ENCODE measurements at places on chromosomes 11 and 22.
A peak's percentile ranks its signal among the peaks of the same experiment; 100 is the strongest.

DNA sequence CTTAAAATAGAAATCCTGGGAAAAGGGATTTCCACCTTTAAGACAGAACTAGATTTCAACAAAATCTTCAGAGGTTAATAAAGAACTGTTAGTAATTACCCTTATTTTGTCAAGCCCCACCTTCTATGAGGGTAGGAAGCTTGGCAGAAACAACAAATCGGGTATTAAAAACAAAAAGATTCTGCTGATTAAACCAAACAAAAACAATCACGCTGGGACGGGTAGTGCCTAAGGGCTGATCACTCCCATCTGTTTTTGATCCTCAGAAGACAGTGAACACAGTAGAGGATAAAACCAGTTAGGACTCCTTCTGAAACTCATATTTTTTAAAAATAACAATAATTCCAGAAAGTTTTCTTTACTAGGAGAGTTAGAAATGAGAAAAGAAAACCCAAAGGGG lies 441.3 kb upstream of the API5 start:
- no peak for DNase-seq

DNA sequence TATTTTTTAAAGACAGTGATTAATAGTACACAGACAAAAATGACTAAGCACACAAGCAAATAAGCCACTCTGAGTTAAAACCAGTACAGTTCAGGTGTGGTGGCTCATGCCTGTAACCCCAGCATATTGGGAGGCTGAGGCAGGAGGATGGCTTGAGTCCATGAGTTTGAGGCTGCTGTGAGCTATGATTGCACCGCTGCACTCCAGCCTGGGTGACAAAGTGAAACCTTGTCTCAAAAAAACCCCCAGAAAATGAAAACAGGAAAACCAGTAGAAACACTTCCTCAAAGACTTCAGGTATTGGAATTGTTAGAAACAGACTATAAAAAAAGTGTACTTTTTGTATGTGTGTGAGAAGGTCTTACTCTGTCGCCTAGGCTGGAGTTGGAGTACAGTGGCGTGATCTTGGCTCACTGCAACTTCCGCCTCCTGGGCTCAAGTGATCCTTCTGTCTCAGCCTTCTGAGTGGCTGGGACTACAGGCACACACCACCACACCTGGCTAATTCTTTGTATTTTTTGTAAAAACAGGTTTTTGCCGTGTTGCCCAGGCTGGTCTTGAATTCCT lies 33.0 kb downstream of the PPP6R2 start:
- DNase-seq: no peak

DNA sequence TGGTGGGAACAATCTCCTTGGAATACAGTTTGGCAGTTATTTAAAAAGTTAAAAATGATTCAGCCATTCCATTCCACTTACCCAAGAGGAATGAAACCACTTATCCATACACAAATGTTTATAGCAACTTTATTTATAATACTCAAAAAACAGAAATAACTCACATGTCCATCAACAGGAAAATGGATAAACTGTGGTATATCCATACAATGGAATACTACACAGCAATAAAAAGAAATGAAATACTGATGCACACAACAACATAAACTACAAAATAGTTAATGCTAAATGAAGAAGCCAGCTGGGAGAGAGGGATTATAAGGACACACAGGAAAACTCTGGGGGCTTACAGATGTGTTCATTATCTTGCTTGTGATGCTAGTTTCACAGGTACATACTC lies 64.7 kb downstream of the FCHSD2 start:
- DNase-seq: no peak

GRCh38 chr11:77589181-77589520 lies 602 bp upstream of the AQP11 start:
- no peak for DNase-seq

- no peak for DNase-seq
Observed at GRCh38 chr11:68498903-68499883, 38.6 kb downstream of the PPP6R3 start.

GRCh38 chr11:42951266-42951665 lies 360.5 kb upstream of the API5 start:
- DNase-seq: no peak

DNA sequence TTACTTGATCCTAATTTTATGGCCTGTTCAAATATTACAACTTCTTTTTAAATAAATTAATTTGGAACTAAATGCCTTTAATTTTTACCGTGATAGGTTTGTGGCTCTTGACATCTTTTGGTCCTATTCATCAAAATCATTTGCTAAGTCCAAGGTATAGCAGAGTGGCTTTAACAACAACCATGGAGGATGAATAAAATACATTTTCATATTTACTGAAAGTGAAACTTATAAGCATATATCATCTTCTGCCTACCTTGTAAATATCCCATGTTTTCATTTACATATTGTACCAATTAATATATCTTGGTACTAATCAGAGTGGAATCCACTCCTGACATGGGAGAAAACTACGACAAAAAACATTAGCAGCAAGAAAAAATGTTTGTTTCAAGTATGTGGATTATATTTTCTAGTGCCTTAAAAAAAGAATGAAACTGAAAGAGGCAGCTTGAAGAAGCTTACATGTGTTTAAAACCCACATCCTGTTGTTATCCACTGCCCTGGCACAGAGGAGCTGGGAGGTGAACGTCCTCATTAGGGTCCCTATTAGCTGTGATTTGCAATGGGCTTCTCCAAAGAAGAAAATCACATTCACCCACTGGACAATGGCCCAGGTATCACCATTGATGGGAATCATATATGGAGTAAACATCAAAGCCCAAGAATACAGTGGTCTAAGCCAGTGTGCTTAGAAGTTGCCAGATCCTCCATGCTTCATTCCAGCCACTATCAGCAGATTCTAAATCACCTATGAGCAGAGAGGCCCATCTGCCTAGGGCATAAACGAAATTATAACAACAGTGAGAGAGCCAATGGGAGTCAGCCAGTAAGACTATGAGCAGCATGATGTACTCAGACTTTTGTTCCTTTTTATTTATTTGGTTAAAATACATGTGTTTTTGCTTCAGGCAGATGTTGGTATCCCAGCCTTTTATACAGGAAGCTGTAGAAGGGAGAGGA lies 84.7 kb downstream of the MAML2 start:
- peak; percentile 90 for DNase-seq

DNA sequence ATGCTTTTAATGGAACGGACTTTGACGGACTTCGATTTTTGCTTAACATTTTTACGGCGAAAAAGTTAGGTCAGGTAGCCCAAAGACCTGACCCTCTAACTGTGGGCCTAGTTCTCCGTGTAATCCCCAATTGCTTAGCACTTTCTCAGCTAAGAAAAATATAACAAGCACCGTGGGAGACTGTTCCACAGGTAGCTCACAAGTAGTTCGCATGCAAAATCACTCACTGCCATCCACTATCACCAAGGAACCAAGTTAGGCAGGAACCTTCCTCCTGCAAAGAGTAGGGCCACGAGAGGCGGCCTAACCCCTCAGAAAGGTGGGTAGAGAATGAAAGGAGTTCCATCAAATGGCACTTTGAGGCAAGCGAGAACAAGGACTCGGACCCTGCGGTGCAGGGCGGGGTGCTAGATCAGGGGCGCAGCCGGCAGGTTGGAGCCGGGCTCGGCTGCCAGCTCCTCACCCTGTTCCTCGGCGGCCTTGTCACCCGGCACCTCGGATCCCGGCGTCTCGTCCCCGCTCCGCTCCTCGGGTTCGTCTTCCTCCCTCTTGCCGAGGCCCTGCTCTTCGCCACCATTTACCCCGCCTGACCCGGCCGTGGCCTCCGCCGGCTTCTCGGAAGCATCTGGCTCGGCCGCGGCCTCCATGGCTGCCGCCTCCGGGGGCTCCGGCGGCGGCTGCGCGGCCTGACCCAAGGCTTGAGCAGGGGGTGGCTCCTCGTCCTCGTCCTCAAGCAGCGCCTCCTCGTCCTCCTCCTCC lies 922 bp downstream of the HNRNPUL2 start:
- DNase-seq: no peak

- no peak for DNase-seq
Observed at GRCh38 chr22:48566741-48567140, 1260.9 kb downstream of the BRD1 start.

GRCh38 chr11:63683133-63683991 lies 2.1 kb downstream of the RTN3 start:
- no peak for DNase-seq

- no peak for DNase-seq
Observed at GRCh38 chr22:47849576-47849975, 1087.1 kb downstream of the TBC1D22A start.

- peak; percentile 60 for DNase-seq
Observed at GRCh38 chr11:64331569-64332371, 8.2 kb upstream of the CCDC88B start.

DNA sequence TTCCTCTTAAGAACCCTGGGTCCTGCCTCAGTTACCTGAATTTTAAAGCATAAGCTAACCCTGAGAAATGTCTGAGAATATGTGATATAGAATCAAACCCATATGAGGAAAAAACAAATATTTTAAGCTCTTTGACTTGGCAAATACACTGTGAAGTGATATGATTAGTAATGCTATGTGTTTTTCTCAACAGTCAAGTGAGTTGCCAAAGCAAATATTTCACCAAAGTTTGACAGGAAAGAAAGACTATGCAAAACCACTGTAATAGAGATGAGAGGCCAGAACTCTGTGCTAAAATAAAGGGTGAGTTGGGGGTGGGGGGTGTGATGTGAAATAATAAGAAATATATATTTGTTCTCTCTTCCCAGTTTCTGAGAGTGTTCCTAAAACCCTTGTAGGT lies 613.5 kb upstream of the CCDC179 start:
- DNase-seq: no peak

GRCh38 chr11:113204280-113204679 lies 110.1 kb upstream of the TTC12 start:
- no peak for DNase-seq

- no peak for DNase-seq
Observed at GRCh38 chr11:112459001-112459400, 198.3 kb upstream of the PLET1 start.

- no peak for DNase-seq
Observed at GRCh38 chr11:74784234-74784633, 35.6 kb downstream of the RNF169 start.

GRCh38 chr11:117669062-117669461 lies 128.0 kb downstream of the DSCAML1 start:
- no peak for DNase-seq

DNA sequence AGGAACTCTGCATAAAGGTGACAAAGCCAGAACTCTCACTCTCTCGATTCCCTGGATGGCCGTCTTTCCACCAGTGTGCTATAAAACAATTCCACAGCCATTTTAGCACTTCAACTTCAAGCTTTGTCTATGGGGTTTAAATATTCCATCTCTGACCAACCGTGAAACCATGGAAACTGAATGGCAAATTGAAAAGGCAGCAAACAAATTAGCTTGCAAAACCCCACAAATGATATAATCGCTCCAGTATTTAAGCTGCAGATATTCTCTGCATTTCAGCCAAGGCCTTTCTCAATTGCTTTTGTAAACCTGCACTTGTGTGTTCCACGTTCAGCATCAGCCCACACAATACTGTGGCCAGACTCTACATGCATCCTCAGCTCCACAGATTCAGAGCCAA lies 131.7 kb upstream of the ISX start:
- no peak for DNase-seq

DNA sequence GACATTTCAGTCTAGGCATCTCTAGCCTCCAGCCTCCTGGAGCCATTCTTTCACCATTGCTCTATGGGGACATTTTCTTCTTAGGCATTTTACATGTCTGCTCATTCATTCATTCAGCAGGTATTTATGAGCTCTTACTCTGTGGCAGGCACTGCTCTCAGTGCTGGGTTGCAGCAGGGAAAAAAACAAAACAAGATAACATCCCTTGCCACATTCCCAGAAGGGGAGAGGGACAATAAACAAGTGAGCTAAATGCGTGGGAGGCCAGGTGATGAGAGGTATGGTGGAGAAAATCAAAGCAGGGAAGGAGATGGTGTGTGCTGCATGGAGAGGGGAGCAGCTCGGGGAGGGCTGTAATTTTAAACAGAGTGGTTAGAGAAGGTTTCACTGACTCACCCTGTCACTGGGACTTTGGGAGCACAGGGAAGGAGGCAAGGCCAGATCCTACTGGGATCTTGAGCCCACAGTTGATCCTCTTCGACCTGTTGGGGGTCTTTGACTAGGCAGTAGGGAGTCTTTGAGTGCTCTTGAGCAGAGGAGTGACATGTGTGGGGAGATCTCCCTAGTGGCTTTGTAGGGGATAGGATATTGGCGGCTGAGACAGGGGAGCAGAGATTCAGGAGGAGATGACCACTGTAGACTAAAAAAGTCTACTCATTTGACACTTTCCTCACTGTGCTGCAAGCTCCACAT lies 17.0 kb downstream of the MICAL2 start:
- DNase-seq: no peak

DNA sequence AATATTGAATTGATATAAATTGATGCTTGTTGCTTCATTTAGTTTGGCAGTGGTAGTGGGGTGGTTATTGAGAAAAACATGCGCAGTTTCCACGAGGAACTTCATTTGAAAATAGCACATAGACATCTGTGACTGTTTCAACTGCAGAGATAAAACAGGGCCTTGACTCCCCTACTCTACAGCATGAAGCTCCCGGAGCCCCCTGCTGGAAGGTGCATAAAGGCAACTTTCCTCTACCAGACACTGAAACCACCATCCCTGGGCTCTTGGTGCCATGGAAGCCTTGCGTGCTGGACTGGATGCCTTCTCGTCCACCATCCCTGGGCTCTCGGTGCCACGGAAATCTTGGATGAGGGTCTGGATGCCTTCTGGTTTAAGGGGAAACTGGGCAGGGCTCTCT lies 195.9 kb downstream of the CSNK2A3 start:
- DNase-seq: peak; percentile 58

DNA sequence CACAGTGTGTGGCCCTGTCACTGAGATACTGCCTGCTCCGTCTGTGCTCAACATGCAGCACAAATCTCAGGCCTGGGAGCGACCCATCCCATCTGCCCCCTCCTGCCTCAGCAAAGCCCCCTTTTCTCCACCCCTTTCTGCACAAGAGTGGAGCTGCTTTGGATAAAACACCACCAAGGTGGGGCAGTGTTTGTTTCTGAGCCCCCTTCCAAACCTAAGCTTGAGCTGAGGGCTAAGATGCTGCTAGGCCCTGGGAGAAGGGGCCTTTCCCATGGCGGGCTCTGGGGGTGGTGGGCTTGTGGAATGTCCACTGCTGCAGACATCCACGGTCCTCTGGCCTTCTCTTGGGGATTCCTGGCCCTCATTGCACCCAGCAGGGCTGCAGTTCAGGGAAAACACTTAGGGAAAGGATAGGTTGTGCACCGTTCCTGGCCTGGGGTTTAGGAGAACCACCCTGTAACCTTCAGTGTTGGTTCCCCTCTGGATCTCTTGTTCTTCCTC lies 594.1 kb downstream of the TBC1D22A start:
- no peak for DNase-seq

GRCh38 chr11:114196997-114197703 lies 99.0 kb upstream of the NNMT start:
- no peak for DNase-seq

DNA sequence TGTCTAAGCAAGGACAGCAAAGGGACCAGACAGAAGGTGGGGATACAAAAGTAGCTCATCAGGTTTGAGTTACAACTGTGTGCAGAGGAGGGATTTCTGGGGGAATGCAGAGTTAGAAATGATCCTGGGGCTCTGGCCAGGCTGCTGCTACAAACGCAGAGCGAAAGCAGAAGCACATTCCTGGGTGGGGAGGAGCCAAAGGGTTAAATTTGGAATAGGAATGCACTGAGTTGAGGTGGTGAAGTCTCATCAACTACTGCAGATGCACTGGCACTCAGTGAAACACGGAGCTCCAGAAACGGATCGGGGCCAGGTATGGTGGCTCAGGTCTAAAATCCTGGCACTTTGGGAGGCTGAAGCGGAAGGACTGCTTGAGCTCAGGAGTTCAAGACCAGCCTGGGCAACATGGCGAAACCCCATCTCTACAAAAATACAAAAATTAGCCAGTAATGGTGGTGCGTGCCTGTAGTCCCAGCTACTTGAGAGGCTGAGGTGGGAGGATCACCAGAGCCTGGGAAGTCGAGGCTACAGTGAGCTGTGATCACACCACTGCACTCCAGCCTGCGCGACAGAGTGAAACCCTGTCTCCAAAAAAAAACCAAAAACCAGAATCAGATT lies 3.2 kb downstream of the CHKA start:
- no peak for DNase-seq

Measured in CD4-positive, CD25-positive, alpha-beta regulatory T cell (primary cell).